ENCODE measurements at places on chromosomes 6 and 20.

GRCh38 chr6:150915880-150916265, 50.4 kb downstream of the MTHFD1L start:
- DNase-seq, result no peak

GRCh38 chr6:123276546-123276980, 280.5 kb downstream of the CLVS2 start:
- peak; percentile 91 for DNase-seq

- no peak for DNase-seq
These were observed 15.4 kb upstream of the L3MBTL1 start for GRCh38 chr20:43492101-43492500.

DNA sequence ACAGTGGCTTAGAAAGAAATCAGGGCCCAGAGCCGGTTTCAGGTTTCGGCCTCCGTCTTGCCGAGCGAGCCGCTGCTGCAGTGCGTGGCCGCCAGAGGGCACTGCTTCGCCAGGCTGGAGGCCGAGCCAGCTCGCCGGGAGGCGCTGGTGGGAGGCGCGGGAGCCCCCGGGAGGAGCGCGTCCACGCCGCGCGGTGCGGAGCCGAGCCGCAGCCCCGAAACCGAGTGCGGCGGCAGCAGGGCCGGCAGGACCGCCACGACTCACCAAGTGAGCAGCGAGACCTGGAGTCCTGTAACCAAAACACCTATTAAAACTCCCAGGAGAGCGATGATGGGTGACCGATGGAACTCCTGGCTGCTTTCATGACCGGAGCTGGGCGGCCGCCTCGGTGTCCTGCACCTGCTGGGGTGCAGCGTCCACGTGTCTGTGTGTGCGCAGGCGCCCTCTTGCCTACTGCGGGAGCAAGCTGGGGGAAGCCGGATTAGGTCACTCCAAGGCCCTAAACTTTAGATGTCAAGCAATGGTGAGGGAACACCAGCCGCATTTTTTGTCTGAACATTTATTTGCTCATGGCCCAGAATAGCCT, 186.9 kb upstream of the UST start:
- peak; percentile 3 for DNase-seq
